Amniotic epithelial cell (primary cell): ENCODE measurements at places on chromosomes 7 and 10.

DNA sequence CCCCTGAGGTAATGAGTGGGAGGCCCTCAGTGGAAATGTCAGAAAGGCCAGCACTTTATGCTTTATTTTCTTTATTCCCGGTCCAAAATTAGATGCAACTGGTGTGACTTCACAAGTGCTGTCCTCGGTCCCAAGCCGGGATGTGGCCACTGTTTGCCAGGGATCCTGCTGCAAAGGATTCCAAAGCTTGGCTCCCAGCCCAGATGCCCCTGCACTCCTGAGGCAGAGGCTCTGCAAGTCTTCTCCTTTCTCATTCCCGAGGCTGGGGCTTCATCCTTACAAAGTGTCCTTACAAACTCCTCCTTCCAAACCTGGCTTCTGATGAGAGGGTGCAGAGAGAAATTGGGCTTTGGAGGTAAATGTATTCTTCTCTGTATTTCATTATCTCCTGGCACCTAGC lies 544.3 kb upstream of the DPP6 start:
- no peak for DNase-seq

- DNase-seq = peak; percentile 61
Measured at GRCh38 chr10:125868372-125868975, 12.6 kb downstream of the DHX32 start.

GRCh38 chr10:75272896-75273295 lies 37.1 kb upstream of the COMTD1 start:
- no peak for DNase-seq

- DNase-seq = no peak
Measured at GRCh38 chr10:30007406-30007805, 52.0 kb downstream of the JCAD start.

DNA sequence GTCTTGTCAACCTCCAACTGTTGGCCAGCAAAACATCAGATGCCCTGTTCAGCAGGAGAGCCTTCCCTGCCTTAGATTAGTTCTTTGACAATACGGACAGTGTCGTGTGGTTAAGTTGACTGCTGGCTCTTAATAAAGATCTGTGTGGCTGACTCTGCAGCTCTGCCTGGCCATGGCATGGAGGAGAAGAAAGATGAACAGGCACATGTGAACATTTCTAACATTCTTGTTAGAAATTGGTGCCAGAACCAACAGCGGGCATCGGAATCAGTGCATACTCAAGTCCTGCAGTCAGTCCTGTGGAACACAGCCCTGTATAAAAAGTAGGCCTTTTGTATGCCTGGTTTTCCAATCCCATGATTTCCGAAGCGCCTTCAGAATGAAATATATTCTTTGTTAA lies 455.6 kb downstream of the POM121L12 start:
- no peak for DNase-seq

DNA sequence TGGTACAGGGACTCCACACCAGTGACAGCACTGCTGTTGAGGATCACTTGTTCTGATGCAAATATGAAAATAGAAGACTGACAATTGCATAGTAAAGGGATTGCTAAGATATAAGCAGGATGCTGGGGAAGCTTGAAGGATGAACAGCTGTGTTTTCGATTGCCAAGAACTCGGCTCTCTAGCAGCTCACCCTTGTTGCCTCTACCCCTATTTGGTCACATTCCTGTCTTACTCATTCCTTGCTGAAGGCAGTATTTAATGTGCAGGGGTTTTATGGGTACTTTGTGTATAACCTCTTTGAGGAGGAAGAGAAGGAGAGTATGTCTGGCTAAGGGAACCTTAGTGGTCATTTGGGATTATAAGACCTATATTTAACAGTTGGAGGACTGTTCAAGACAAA lies 218.8 kb downstream of the AUTS2 start:
- no peak for DNase-seq

DNA sequence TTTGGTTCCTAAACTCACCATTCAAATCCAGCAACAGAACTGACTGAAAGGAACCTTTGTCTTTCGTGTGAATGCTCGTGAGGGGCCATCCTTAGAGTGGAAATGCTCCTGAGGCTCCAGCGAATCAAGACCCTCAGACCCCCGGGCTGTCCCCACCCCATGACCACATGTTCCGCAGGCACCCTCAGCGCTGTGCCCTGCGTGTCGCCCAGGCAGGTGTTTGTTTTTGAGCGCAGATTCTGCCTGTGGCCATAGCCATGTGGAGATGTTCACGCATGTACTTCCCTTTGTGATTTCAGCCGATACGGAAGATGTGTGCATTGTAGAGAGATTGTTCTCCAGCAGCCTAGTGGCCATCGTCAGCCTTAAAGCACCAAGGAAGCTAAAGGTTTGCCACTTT lies 24.2 kb downstream of the WIPI2 start:
- DNase-seq = no peak

DNA sequence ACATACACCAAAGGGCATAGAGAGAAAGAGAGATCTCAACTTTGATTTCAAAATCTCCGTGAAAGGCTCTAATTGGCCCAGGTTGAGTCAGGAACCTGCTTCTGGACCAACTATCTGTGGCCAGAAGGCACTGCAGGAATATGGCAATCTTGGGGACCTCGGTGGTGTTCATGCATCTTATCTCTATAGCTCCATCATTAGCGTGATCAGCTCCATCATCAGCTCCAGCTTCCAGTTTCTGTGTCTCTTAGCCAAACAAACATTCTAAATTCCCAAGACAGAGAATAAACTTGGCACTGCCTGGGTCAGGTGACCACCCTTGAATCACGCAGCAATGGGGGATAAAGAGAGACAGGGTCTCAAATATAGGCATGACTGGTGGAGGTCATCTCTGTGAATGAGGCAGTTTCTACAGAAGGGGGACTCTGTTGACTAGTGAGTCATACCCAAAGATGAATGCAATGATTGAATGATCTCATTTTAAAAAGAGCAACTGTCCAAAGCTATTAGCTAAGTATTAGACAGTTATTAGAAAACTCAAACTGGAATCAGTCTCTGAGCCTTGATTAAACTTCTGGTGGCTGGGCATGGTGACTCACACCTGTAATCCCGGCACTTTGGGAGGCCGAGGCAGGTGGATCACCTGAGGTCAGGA lies 5.4 kb upstream of the NRF1 start:
- no peak for DNase-seq

DNA sequence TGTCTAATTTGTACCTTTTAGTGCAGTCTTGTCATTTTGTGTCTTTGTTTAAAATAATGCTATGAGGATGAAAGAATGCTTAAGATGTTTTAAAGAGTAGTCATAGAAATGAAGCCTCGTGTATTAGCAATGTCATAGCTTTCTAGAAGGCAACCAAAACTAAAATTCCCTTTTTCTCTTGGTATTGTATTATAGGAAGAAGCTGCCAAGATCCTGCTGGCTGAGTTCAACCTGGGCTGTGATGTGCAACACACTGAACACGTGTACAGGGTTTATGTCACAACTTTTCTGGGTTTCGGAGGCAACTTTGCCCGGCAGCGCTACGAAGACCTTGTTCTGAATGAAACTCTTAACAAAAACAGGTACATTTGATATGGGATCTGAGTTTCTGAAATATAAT lies 36.2 kb downstream of the COX15 start:
- DNase-seq = no peak

DNA sequence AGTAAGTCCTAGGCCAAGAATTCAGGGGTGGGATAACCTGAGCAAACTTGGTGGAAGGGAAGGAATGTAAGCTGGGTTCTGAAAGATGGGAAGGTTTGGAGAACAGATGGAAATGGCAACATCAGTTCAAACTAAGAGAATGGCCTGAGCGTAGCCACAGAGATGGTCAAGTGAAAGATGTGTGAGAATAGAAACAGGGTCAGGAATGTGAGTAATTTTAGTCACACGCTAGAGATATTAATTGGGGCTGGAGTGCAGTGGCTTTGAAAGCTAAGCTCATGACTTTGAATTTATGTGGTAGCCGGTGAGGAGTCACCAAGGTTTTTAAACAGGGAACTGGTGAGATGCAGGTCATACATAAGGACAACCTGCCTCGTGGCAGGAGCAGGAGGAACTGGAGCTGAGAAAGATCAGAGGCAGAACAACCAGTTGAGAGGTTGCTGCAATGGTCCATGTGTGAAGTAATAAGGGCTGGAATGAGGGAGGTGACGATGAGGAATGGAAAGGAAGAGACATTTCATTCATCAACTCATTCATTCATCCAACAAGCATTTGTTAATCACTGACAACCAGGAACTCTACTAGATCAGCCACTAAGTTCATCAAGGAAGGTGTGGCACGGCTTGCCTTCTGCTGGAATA lies 12.9 kb upstream of the SORBS1 start:
- DNase-seq = no peak

GRCh38 chr10:23081221-23081750 lies 14.1 kb upstream of the MSRB2 start:
- DNase-seq = peak; percentile 19

GRCh38 chr10:71492872-71493271 lies 96.2 kb downstream of the CDH23 start:
- DNase-seq = no peak

- DNase-seq = no peak
Measured at GRCh38 chr10:58741673-58742072, 229.0 kb downstream of the BICC1 start.

GRCh38 chr10:75712242-75712880 lies 280.9 kb downstream of the LRMDA start:
- DNase-seq = no peak

DNA sequence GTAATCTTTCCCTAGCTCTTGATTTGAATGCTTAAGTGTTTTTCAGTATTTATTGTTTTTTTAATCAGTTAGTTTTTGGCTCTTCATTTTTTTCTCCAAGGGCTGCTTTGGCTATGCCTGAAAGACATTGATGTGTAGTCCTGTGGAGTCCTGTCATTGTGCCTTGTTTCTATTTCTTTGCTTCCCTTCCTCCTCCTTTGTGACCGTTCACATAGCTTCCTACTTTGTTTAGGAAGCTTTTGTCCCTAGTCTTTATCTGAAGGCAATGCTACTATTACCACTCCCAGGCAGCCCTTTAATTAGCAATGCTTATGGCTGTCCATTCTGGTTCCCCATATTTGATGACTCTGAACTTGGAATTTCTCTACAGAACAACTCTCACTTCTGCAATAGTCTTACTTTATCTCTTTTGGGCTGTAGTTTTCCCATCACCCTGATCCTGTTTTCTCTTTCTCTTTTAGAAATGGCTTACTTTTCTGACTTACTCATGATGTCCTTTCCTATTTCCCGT lies 39.9 kb downstream of the ADCYAP1R1 start:
- no peak for DNase-seq

DNA sequence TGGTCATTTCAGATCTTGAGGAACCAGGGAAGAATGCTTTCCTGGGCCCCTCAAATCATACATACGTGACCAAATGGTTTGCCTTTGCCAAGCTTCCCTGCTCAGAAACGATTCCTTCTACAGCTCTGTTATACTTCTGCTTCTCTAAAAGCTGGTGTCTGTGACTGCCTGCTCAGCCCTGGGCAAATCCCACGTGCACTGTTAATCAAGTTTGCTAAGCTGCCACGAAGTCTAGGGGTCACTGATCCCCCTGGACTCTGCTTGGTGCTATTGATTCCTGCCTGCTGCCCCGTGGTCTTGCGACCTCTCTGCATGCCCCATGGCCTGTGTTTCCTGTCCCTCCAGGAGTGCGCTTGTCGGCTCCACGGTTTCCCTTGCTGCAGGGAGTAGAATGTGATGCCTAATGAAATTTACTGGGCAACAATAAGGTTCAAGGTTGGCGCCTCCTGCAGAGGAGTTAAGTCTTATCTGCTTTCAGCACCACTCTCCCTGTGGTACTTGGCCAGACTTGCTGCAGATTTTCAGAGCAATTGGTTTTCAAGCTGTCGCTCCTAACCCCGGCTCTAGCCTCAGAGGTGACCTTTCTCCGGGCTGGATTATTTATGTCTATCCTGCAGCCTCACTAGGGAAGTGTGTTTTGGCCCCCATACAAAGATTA lies 201.6 kb upstream of the FZD8 start:
- peak; percentile 48 for DNase-seq

GRCh38 chr10:15201589-15202300 lies 33.3 kb upstream of the NMT2 start:
- peak; percentile 61 for DNase-seq

- DNase-seq = no peak
Measured at GRCh38 chr10:78450239-78450638, 416.6 kb downstream of the RPS24 start.

GRCh38 chr7:141674702-141675101 lies 27.3 kb downstream of the DENND11 start:
- DNase-seq = no peak

DNA sequence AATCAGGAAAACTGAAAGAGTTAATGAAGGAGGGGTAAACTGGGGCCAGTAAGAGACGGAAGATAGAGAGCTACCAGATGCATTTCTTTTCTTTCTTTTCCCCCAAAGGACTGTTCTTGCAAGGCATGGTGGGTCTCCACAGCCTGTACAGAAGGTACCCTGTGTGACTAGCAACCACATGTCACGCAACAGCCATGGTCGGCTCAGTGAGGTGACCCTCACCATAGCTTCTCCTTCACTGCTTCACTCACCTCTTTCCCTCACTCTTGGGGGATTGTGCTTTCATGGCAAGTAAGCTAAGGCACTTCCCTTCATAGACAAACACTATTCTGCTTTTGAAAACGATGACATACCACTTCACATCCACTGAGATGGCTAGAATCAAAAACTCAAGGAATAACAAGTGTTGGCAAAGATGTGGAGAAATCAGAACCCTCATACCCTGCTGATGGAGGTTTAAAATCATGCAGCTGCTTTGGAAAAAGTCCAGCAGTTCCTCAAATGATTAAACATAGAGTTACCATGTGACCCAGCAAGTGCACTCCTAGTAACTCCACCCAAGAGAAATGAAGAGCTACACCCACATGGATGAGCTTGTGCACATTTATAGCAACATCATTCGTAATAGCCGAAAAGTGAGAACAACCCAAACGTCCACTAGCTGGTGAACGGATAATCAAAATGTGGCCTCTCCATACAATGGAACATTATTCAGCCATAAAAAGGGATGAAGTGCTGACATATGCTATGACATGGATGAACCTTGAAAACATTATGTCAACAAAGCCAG lies 3.8 kb upstream of the INSIG1 start:
- no peak for DNase-seq

DNA sequence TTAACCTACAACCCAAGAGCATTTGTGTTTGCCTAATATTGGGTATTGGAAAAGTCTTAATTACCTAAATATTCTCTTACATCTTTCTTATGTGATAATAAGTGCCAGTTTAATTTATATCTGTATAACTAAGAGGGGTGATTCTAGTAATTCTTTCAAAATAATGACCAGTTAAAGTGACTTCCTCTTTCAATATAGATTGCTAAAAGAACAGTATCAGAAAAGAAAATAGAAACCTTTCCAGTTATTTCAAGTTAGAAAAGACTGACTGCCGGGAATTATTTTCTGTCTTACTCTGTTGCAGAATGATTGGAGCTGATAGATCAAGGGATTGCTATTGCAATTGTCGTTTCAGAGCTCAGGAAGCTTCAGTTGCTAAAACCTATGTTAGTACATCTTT lies 525.0 kb upstream of the SEMA3D start:
- DNase-seq = no peak

DNA sequence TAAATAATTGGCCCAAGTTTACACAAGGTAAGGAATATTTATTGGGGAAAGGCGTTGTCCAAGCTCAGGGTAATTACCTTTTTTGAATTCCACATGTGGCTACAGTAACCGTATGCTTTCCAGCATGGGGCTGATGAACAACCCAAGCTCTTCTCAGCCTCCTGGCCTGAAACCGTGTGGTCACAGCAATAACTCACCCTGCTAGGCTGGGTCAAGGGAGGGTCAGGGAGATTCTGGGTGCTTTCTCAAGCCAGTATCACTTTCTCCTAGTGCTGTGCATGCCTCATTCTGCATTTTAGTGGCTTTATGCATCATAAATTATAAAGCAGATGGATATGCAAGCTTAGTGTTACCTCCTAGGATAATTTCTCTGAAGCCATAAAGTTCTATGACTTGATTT lies 273.9 kb downstream of the PAXIP1 start:
- DNase-seq = no peak

- DNase-seq = no peak
Measured at GRCh38 chr7:157306846-157307838, 29.7 kb upstream of the DNAJB6 start.
